Astrocyte (in vitro differentiated cells and primary cell): ENCODE measurements at places on chromosomes 5 and 9. TPM values are rescaled to one million over a fixed set of nuclear protein-coding genes. Genes with fewer than 3 reads are reported as not detected.
A peak's percentile ranks its signal among the peaks of the same experiment; 100 is the strongest.

PDZD2 gene
- total RNA-seq = 6.5 and 10.3 TPM in 2 replicates

SLCO6A1 gene
- total RNA-seq = not detected in 2 replicates

PCDHB5 gene
- 8.7 and 9.7 TPM in 2 replicates for total RNA-seq

PKD2L2 gene
- total RNA-seq = not detected in 2 replicates

RNF130 gene
- total RNA-seq = 28.7 and 29.8 TPM in 2 replicates

CTXN3 gene
- total RNA-seq = not detected in 2 replicates

TMEM215 gene
- 1.4 and 3.0 TPM in 2 replicates for total RNA-seq

ZBED3 gene
- 6.0 and 7.9 TPM in 2 replicates for total RNA-seq

KLHL9 gene
- 30.3 and 30.4 TPM in 2 replicates for total RNA-seq

IL5 gene
- not detected in 2 replicates for total RNA-seq

MEIKIN gene
- total RNA-seq = not detected in 2 replicates

FAXDC2 gene
- 3.6 and 3.7 TPM in 2 replicates for total RNA-seq

GRCh38 chr5:147887026-147887627, 8.6 kb downstream of the SCGB3A2 start:
- H3K27ac ChIP-seq = no peak overlapping the region
- H3K27me3 ChIP-seq = no peaks in the 10 kb centered on the region
- DNase-seq = no peak
- peaks cover 7% of the 10 kb centered on the region for H3K4me1 ChIP-seq

GRCh38 chr5:36796155-36796554, 80.4 kb upstream of the NIPBL start:
- no peak overlapping the region for H3K4me3 ChIP-seq
- H3K27ac ChIP-seq = no peak overlapping the region

GRCh38 chr9:23343226-23343625, 482.8 kb downstream of the ELAVL2 start:
- no peak overlapping the region for H3K27ac ChIP-seq
- H3K4me1 ChIP-seq = peaks cover 3% of the 10 kb centered on the region
- DNase-seq = no peak
- H3K27me3 ChIP-seq = no peaks in the 10 kb centered on the region

DNA sequence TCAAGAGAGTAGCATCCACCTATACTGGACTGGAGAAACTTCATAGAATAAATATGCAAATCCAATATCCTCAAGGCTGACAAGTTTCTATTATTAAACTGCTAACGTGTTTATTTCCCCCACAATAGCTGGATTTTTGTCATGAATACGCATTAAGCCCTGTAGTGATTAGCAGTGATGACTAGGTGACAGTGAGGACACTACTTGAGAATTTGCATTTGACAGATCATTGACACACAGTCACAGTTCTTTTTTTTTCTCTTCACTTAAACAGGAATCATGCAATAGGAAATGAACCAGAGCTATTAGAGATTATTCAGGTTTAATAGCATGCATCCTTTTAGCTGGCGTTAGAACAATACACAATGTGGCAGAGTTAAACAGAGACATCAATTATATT, 35.3 kb downstream of the MPDZ start:
- H3K27ac ChIP-seq = no peak overlapping the region
- H3K4me3 ChIP-seq = no peak overlapping the region

- DNase-seq = peak; percentile 73
- H3K36me3 ChIP-seq = peaks cover 89% of the 10 kb centered on the region
- H3K27me3 ChIP-seq = no peaks in the 10 kb centered on the region
- no peak overlapping the region for H3K4me3 ChIP-seq
Measured at GRCh38 chr5:14463629-14464028, 118.0 kb upstream of the OTULINL start.

- H3K4me3 ChIP-seq = no peak overlapping the region
- peaks cover 7% of the 10 kb centered on the region for H3K4me1 ChIP-seq
- H3K27me3 ChIP-seq = no peaks in the 10 kb centered on the region
- no peak overlapping the region for H3K27ac ChIP-seq
- DNase-seq = peak; percentile 28
- H3K36me3 ChIP-seq = no peaks in the 10 kb centered on the region
Measured at GRCh38 chr9:15725953-15726352, 173.1 kb downstream of the CCDC171 start.

GRCh38 chr5:149995385-149996204, 4.9 kb downstream of the TIGD6 start:
- peaks cover 5% of the 10 kb centered on the region for H3K4me1 ChIP-seq
- peaks cover 4% of the 10 kb centered on the region for H3K36me3 ChIP-seq
- H3K4me3 ChIP-seq = no peak overlapping the region
- H3K27ac ChIP-seq = no peak overlapping the region

DNA sequence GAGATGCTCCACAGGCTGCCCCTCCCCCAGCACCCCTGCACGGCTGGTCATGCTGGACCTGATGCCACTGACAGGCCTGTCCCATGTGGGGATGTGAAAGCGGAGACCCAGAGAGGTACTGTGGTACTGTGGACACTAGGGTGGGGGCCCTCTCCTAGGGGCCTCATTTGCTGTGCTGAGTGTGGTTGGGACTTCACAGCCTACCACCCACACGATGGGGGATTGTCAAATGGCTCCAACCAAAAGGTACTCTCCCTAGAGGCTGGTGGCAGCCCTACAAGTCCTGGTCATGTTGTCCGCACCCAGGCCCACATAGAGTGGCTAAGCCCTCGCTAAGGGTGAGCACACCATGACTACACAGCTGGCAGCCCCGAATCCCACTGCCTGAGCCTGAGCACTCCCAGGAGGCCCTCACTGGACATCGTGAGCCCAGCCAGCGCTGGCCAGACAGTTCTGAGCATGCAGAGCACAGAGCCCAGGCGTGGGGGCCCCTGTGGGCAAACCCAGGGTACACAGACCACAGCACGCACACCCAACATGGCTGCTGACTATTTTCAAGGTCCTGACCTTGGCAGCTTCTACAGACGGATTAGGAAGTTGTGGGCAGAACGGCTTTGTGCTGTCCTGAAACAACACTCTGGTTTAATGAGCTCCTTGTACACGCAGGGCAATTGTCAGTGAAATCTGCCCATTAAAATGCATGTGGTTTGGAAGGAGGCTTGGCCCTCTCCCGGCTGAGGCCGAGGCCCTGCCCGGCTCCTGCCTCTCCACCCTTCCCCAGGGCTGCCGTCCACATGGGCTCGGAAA, 214.1 kb downstream of the HSPA4 start:
- no peak overlapping the region for H3K4me3 ChIP-seq
- H3K4me1 ChIP-seq = no peaks in the 10 kb centered on the region
- H3K36me3 ChIP-seq = no peaks in the 10 kb centered on the region
- DNase-seq = peak; percentile 49

- peaks cover 15% of the 10 kb centered on the region for H3K4me1 ChIP-seq
- H3K27me3 ChIP-seq = no peaks in the 10 kb centered on the region
- H3K36me3 ChIP-seq = no peaks in the 10 kb centered on the region
- no peak overlapping the region for H3K27ac ChIP-seq
- H3K4me3 ChIP-seq = no peak overlapping the region
Measured at GRCh38 chr5:107876261-107876660, 205.5 kb upstream of the EFNA5 start.

DNA sequence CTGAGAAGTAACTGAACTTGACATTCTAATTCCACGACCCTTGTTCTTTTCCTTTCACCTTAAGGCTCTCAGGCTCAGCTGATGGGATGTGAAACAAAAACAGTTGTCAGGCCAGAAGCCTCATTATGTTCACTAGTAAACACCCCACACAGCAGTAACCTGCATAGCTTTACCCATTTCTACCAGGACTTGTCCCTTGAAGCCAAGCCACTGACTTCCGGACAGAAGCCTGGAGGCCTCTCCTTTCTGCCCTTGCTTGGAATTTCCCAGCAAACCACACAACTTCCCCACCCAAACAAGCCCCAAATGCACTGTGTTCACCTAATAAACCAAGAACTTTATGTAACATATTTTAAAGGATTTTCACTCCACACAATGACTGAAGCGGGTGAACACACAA, 19.6 kb downstream of the PRUNE2 start:
- no peak overlapping the region for H3K27ac ChIP-seq
- no peaks in the 10 kb centered on the region for H3K27me3 ChIP-seq
- no peak overlapping the region for H3K4me3 ChIP-seq
- no peaks in the 10 kb centered on the region for H3K36me3 ChIP-seq

GRCh38 chr9:90331826-90332575, 310.6 kb downstream of the DIRAS2 start:
- peak; percentile 30 for DNase-seq
- H3K4me1 ChIP-seq = peaks cover 8% of the 10 kb centered on the region
- peak overlapping the region; percentile 57 for H3K27ac ChIP-seq
- H3K36me3 ChIP-seq = no peaks in the 10 kb centered on the region
- H3K27me3 ChIP-seq = no peaks in the 10 kb centered on the region

- DNase-seq = no peak
- H3K4me1 ChIP-seq = peaks cover 15% of the 10 kb centered on the region
- H3K4me3 ChIP-seq = no peak overlapping the region
- H3K36me3 ChIP-seq = no peaks in the 10 kb centered on the region
Measured at GRCh38 chr5:119275601-119276173, 80.1 kb upstream of the TNFAIP8 start.

GRCh38 chr5:127776477-127776876, 73.3 kb downstream of the CCDC192 start:
- no peaks in the 10 kb centered on the region for H3K36me3 ChIP-seq
- no peak overlapping the region for H3K4me3 ChIP-seq
- H3K27ac ChIP-seq = no peak overlapping the region
- no peak for DNase-seq

- peaks cover 20% of the 10 kb centered on the region for H3K27me3 ChIP-seq
- H3K27ac ChIP-seq = no peak overlapping the region
- no peaks in the 10 kb centered on the region for H3K36me3 ChIP-seq
- DNase-seq = no peak
Measured at GRCh38 chr9:98883276-98883675, 60.4 kb upstream of the COL15A1 start.
